ENCODE measurements at places on chromosomes 16 and 17. TPM values are rescaled to one million over a fixed set of nuclear protein-coding genes. Genes with fewer than 3 reads are reported as not detected.

Gene ITGA2B
- total RNA-seq, result 1.1 TPM

Gene BAIAP3
- total RNA-seq, result 1.1 TPM

Gene FOXL1
- 1.5 TPM for total RNA-seq

Gene CYB561
- total RNA-seq, result 35.7 TPM

Gene C17orf58
- total RNA-seq, result 18.5 TPM
